ENCODE measurements at places on chromosomes 6 and 20. TPM values are rescaled to one million over a fixed set of nuclear protein-coding genes. Genes with fewer than 3 reads are reported as not detected.

The FRK gene
- 3.7 TPM for total RNA-seq

The IYD gene
- total RNA-seq = not detected

GRCh38 chr20:11266571-11266970, 592.8 kb upstream of the JAG1 start:
- no peak for DNase-seq

- DNase-seq = no peak
These were observed 23.3 kb downstream of the TMC2 start for GRCh38 chr20:2559651-2560050.

The PIM1 gene
- total RNA-seq = 26.2 TPM

The C6orf163 gene
- 1.5 TPM for total RNA-seq

DNA sequence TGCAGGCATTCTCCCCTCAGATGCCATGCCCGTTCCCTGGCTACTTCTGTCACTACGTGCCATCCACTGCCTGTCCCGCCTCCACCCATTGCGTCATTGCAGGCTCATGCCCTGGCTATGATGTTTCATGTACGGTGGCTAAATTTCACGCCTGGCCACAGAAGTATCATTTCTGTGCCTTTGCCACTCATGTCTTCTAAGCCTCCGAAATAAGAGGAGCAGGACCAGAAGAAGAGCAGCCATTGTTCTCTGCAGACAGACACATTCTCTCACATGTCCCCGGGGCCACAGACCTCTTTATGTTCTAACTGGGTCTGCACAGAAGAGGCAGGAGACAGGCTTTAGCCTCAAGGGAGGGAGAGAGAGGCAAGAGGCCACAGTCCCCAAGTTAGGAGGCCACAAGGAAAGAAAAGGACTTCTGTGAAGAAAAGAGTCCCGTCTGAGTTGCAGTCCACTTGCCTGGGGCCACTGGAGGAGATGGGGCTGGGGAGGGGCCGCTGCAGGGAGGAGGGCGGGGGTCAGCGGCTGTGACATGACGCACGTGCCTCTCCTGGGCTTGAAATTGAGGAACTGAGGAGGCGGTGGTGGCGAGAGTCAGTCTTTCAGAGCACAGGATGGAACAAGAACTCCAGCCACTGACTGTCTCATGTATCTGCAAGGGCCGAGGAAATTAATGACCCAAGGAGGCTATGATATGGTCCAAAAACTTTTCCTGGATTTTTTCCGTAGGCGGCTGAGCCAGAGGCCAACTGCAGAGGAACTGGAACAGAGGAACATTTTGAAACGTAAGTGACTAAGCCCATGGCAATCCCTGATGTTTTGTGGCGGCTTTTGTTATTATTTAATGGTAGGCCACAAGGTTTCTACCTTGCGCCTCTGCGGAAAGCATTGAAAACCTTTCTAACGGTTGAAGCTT, 55.9 kb downstream of the TBC1D7 start:
- DNase-seq = no peak

The CLVS2 gene
- not detected for total RNA-seq

The OOEP gene
- not detected for total RNA-seq
